Sigmoid colon (tissue), 7 donors: ENCODE measurements at places on chromosomes 2 and 18. TPM values are rescaled to one million over a fixed set of nuclear protein-coding genes. Genes with fewer than 3 reads are reported as not detected.

DNA sequence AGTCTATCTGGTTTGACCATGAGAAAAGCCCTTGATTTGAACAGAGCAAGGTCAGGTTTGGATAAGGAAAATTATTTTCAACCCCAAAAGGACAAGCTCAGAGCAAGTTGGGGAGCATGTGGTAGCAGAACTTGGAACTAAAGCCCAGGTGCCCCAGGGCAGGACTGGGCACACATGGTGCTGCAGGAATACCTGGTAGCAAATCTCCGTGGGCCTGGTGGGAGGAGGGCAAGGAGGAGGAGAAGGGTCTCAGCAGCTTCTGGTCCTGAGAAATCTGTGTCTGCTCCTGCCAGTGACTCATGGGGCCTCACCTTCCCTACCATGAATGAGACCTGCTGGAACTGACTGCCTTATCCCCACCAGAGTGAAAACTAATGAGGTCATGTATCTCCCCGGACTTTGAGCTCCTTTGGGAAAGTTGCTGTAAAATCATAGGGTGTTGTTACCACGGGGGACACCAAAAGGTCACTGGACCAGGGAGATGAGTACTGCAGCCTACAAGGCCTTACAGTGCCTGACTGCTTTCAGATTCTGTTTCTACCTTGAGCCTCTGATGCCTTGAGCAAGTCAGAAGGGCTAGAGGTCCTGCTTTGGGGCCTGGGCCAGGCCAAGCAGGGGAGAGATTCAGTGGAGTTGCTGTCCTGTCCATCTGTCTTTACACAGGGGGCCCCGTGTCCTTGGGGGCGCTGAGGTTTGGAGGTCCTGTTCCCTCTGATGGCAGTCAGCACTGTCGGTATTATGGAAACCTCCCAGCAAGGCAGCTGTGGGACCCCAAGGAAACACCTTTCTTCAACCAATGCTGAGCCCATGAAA is 304.0 kb downstream of the MYCN start:
- H3K27me3 ChIP-seq = no peaks in the 10 kb centered on the region
- no peaks in the 10 kb centered on the region for H3K36me3 ChIP-seq
- no peaks in the 10 kb centered on the region for H3K4me1 ChIP-seq
- H3K4me3 ChIP-seq = no peak overlapping the region
- DNase-seq = no peak
- no peak overlapping the region for H3K27ac ChIP-seq

- H3K36me3 ChIP-seq = no peaks in the 10 kb centered on the region
- H3K4me1 ChIP-seq = peaks cover 48% of the 10 kb centered on the region
- no peak within 1 kb of the TSS for H3K27ac ChIP-seq
Measured at GRCh38 chr2:15939854-15940660, at the start of gene MYCN. Gene MYCN, plus strand, starts transcription at chr2:15940550. Its CDS starts 1,515 bp downstream, at chr2:15942065.

DNA sequence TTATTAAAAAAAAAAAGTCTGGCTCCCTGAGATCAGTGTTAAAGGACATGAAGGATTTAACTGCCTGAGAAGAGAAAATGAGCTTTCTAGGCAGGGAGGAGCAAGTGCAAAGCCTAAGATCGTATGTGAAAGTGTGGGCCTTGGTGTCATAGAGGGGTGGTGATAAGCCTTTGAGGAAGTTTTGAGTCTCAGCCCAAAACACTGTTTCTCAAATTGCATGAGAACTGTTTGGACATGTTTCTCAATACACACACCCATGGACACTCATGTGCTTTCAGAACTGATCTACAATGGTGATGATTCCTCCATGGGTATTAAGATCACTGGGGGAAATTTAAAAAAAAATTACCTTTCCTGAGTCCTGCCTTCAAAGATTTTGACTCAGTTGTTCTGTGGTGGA is 336.7 kb upstream of the RND3 start:
- no peaks in the 10 kb centered on the region for H3K4me1 ChIP-seq
- no peak overlapping the region for H3K4me3 ChIP-seq
- H3K27me3 ChIP-seq = no peaks in the 10 kb centered on the region
- H3K36me3 ChIP-seq = no peaks in the 10 kb centered on the region
- no peak for DNase-seq
- H3K27ac ChIP-seq = no peak overlapping the region

GRCh38 chr2:128594953-128595677 is 276.4 kb upstream of the HS6ST1 start:
- peak; percentile 45 for DNase-seq
- H3K4me3 ChIP-seq = no peak overlapping the region
- no peaks in the 10 kb centered on the region for H3K36me3 ChIP-seq
- no peak overlapping the region for H3K27ac ChIP-seq
- no peaks in the 10 kb centered on the region for H3K27me3 ChIP-seq

DNA sequence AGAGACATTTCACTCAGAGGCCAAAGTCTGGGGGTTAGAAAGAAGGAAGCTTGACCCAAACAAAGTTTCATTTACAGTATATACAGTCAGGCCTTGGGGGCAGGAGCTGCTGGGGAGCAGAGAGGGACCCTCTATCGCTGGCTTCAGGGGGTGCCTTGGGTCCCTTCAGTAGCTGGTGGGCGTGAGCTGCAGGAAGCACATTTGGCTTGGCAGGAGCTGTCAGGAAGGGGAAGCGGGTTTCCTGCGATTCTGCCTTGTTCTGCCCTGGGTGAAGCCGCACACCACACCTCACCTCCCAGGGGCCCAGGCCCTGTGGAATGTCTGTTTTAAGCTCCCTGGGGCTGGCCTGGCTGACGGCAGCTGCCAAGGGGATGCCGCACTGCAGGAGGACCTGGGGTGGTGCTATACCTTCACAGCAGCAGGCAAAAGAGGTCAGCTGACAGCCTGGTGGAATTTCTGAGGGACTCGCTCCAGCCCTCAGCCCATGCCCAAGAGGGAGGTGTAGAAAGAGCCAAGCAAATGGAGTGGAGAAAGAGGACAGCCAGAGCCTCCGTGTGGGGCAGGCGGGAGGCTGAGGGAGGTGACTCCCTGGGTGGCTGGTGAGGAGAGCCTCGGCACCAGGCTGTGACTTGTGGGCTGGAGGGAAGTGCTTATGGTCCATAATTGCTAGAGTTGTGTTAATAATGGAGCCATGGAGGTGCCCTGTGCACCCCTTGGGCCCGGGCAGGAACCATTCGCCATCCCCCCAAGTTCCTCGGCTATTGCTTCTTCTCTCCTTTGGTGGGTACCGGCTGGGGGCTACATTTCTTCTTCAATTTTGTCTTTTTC is 43.9 kb downstream of the PSD4 start:
- peak overlapping the region; percentile 32 for H3K27ac ChIP-seq
- no peak overlapping the region for H3K4me3 ChIP-seq
- H3K27me3 ChIP-seq = peaks cover under 1% of the 10 kb centered on the region
- H3K36me3 ChIP-seq = no peaks in the 10 kb centered on the region
- peaks cover 4% of the 10 kb centered on the region for H3K4me1 ChIP-seq
- peak; percentile 52 for DNase-seq

DNA sequence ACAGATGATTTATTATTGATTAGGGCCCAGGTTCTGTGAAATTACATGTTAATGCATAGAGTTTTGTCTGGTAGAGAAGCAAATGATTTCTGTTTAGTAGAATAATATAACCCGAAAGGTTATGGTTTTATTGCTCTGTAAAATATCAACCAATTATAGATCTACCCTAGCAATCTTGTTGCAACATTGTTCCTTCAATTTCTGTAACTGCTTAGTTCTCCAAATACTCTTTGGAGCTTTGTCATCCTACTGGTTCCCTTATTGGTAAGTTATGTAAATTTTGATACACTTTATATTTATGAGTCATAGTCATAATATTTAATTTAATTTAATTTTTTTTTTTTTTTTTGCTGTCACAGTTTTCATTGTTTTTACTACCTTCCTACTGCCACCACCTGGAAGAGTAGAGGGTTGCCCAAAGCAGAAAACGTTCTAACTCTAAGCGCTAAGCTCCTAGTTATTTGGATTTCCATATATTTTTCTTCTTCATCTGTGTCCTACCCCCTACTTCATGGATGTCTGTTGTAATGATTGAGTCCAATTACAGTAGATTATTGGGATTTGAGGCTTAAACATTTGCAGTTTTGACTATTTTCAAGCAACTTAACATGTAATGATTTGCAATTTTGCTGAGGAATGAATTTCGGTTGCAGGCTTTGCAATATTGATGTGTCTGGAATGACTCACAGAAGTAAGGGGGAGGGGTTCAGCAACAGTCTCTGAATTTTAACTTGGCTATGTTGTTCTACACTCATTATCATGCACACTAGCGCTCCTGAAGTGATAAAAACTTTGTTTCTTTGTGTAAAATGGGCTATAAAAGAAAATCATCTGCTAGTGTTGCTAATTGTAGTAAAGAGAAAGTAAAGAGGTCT is 51.1 kb downstream of the NABP1 start:
- no peaks in the 10 kb centered on the region for H3K4me1 ChIP-seq
- H3K4me3 ChIP-seq = no peak overlapping the region
- DNase-seq = no peak
- no peaks in the 10 kb centered on the region for H3K27me3 ChIP-seq

- no peaks in the 10 kb centered on the region for H3K27me3 ChIP-seq
- no peaks in the 10 kb centered on the region for H3K36me3 ChIP-seq
- H3K4me1 ChIP-seq = peaks cover 33% of the 10 kb centered on the region
- H3K4me3 ChIP-seq = no peak overlapping the region
Measured at GRCh38 chr2:46657042-46657504, 177.7 kb downstream of the TMEM247 start.

GRCh38 chr2:96150791-96151594 is 5.8 kb upstream of the DUSP2 start:
- no peaks in the 10 kb centered on the region for H3K36me3 ChIP-seq
- no peaks in the 10 kb centered on the region for H3K4me1 ChIP-seq
- no peak overlapping the region for H3K27ac ChIP-seq

DNA sequence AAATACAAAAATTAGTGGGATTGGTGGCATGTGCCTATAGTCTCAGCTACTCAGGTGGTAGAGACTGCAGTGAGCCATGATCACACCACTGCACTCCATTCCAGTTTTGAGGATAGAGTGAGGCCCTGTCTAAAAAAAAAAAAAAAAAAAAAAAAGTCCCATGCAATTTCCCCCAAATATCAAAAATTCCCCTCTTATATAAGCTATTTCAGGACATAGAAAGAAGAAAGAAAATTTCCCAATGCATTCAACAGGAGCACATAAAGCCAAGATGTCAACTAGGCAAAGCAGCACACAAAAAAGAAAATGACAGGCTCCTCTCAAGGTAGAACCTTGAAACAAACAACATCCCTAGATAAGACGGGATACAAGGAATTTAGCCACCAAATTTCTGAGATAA is 213.3 kb downstream of the TCF4 start:
- no peak overlapping the region for H3K27ac ChIP-seq
- no peak for DNase-seq
- H3K27me3 ChIP-seq = no peaks in the 10 kb centered on the region
- H3K4me3 ChIP-seq = no peak overlapping the region
- H3K4me1 ChIP-seq = no peaks in the 10 kb centered on the region

DNA sequence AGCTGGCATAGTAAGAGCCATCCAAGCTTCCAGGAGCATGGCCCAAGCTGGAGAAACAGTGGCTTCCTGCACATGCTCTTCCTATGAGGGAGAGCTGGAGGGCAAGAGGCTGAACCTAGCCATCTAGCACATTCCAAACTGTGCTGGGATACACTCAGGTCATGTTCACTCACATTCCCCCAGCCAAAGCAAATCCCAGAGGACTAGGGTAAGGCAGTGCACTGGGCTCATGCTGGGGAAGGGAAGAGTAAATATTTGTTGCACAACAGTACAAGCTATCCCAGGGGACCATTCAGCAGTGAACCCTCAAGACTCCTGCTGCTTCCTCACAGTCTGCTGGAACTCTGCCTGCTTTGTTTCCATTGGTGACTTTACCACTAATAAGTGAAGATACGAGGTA is 20.7 kb upstream of the GYPC start:
- no peak overlapping the region for H3K4me3 ChIP-seq
- no peak for DNase-seq
- no peak overlapping the region for H3K27ac ChIP-seq
- no peaks in the 10 kb centered on the region for H3K4me1 ChIP-seq
- no peaks in the 10 kb centered on the region for H3K36me3 ChIP-seq

DNA sequence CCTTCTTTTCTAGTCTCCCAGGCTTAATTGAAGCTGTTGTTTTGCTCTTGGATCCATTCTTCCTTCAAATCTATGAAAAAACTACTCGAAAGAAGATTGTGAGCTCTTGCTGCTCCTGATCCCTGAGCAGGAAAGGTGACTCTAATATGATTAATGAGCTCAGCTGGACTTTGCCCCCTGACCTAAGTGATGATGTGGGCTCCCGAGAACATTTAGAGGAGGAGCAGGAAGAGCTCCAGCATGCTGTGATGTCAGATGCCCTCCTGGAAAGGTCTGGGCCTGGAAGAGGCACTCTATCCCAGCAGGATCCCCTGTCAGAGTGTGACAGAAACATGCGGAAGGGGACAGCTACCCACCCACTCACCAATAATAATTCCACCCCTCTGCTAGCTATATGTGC is 117.9 kb upstream of the PELI1 start:
- H3K27me3 ChIP-seq = no peaks in the 10 kb centered on the region
- DNase-seq = no peak
- H3K4me1 ChIP-seq = peaks cover 3% of the 10 kb centered on the region
- H3K4me3 ChIP-seq = no peak overlapping the region
- H3K27ac ChIP-seq = no peak overlapping the region

The STON1 gene
- 6.1 TPM for polyA plus RNA-seq
